ENCODE measurements at places on chromosomes 12 and 14. TPM values are rescaled to one million over a fixed set of nuclear protein-coding genes. Genes with fewer than 3 reads are reported as not detected.

Gene NPAS3
- 2.4 TPM for total RNA-seq

- DNase-seq = no peak
These were observed 39.9 kb upstream of the TMCC3 start for GRCh38 chr12:94690198-94690771.

GRCh38 chr12:31326736-31327659 lies 1.0 kb upstream of the SINHCAF start:
- DNase-seq = no peak

- no peak for DNase-seq
These were observed 592.5 kb upstream of the NOVA1 start for GRCh38 chr14:27190296-27190695.

DNA sequence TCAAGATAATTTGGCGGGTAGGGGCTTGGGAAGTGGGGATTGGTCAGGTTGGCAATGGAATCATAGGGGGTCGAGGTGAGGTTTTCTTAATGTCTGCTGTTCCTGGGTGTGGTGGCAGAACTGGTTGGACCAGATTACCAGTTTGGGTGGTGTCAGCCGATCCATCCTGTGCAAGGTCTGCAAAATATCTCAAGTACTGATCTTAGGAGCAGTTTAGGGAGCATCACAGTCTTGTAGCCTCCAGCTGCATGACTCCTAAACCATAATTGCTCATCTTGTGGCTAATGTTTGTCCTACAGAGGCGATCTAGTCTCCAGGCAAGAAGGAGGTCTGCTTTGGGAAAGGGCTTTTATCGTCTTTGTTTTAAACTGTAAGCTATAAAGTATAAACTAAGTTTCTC lies 868.4 kb downstream of the DIO2 start:
- DNase-seq = no peak

All from glutamatergic neuron (in vitro differentiated cells).